Stimulated activated CD4-positive, alpha-beta T cell treated with anti-CD3 and anti-CD28 coated beads, Interleukin-4, amount 100 ng/mL, for 48 hours (primary cell): ENCODE measurements at places on chromosomes 2 and 18.

DNA sequence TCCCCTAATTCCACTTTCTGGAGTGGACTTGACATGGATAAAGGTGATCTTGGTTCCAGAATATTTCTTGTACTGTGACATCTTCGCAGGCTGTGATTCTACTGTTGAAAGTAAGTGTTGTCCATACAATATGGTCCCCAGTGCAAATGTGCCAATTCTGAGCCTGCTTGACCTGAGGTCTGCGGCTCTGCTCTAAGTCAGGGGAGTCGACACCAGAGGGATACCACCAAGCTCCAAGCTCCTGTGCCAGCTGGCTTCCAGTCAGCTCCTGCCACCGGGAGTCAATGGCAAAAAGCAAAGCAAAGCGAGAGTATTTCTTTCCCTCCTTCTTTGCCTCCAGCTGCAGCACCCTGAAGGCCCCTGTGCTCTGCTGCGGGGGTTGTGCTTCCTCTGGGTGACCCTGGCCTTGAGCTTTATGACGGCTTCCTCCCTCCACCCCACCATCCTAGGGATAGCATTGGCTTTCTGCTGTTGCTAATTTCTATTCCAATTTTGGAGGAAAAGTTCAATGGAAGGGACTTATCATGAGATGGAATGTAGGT is 50.4 kb downstream of the SLC35F5 start:
- DNase-seq, result no peak

DNA sequence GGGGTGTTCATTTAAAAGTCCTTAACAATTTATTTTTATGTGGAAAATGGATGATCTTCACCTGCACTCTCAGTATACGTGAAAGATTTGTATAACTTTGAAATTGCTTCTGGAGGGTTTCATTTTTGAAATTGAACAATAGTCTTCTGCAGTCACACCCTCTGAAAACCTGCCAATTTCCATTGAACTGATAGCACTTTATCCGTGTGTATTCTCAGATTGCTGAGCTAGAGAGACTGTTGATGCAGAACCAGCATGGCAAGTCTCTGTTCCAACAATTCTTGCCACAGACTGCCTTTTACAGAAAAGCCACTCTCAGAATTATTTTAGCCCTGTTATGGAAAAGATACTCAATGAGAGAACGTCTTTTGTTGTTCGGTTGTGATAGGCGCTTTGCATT is 6.6 kb upstream of the GULP1 start:
- DNase-seq, result no peak

- DNase-seq, result no peak
These were observed 17.9 kb upstream of the CAVIN2 start for GRCh38 chr2:191864628-191865374.

DNA sequence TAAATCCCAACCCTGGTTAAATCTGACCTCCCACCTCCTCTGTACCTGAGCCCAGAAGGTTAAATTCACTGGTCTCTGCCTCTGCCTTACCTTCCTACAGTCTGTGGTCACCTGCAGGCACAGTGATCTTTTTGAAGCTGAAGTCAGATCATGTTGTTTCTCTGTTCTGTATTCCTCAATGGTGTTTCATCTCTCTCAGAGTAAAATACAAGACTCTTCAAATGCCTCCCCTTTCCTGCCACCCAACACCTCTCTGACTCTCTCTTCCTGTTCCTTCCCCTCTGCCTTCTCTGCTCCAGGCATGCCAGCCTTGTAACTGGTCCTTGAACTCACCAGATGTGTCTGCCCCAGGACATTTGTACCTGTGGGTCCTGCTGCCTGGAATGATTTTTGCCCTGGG is 219.3 kb downstream of the UXS1 start:
- DNase-seq, result no peak
